ENCODE measurements at places on chromosomes 2 and 18.

DNA sequence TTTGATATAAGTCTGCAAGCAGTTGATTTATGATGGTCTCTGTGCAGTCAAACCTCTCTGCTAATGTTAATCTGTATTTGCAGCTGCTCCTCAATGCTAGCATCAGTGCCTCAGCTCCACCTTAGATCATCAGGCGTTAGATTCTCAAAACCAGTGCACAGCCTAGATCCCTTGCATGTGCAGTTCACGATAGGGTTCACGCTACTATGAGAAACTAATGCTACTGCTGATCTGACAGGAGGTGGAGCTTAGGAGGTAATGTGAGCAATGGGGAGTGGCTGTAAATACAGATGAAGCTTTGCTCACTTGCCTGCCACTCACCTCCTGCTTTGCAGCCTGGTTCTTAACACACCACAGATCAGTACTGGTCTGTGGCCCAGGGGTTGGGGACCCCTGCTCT, 18.4 kb downstream of the RBKS start:
- DNase-seq: peak; percentile 13

GRCh38 chr2:48161628-48162027, 255.3 kb upstream of the FBXO11 start:
- no peak for DNase-seq

DNA sequence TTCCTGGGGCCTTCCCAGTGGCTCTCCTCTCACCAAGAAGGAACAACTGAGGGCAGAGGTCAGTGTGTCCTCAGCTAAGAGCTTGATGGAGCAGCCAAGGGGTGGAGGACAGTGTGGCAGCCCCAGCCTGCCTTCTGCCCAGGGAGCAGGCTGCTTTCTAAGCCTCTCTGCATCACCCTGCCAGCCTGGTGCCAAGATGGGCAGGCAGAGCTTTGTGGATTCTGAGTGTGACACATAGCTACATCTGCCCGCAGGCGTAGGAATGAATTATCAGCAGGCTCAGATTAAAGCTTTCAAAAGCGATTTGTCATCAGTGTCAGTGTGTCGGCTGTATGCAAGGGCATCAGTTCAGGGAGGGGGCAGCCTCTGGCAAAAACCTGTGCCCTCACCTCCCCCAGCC, 8.7 kb downstream of the MAL start:
- no peak for DNase-seq

GRCh38 chr2:207223051-207223450, 57.3 kb upstream of the KLF7 start:
- DNase-seq: no peak

GRCh38 chr2:196887431-196887830, 39.1 kb downstream of the PGAP1 start:
- DNase-seq: no peak

- peak; percentile 30 for DNase-seq
Observed at GRCh38 chr2:208984376-208985090, 439.3 kb upstream of the MAP2 start.
